ENCODE measurements at places on chromosomes 7 and 10.

- DNase-seq, result no peak
Observed at GRCh38 chr7:107744345-107744750, 406 bp downstream of the CBLL1 start.

DNA sequence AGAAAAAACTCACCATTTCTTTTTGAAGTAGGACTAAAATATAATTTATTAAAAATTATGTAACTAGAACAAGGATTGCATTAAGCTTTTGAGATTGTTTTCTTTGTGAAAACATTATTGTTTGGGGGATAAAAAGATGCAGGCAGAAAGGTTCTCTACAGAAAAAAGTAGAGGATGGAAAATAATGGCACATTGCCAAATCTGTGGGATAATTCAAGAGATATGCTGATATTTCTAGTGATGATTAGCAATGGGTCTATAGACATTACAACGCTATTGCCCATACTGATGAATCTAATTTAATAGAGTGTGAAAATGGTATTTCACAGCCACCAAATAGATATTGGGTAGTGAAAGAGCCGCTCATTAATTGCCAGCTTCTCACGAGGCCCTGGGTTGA is 204.3 kb downstream of the RAPGEF5 start:
- no peak for DNase-seq

GRCh38 chr10:69639291-69640195 is 9.5 kb downstream of the FAM241B start:
- DNase-seq, result peak; percentile 72

DNA sequence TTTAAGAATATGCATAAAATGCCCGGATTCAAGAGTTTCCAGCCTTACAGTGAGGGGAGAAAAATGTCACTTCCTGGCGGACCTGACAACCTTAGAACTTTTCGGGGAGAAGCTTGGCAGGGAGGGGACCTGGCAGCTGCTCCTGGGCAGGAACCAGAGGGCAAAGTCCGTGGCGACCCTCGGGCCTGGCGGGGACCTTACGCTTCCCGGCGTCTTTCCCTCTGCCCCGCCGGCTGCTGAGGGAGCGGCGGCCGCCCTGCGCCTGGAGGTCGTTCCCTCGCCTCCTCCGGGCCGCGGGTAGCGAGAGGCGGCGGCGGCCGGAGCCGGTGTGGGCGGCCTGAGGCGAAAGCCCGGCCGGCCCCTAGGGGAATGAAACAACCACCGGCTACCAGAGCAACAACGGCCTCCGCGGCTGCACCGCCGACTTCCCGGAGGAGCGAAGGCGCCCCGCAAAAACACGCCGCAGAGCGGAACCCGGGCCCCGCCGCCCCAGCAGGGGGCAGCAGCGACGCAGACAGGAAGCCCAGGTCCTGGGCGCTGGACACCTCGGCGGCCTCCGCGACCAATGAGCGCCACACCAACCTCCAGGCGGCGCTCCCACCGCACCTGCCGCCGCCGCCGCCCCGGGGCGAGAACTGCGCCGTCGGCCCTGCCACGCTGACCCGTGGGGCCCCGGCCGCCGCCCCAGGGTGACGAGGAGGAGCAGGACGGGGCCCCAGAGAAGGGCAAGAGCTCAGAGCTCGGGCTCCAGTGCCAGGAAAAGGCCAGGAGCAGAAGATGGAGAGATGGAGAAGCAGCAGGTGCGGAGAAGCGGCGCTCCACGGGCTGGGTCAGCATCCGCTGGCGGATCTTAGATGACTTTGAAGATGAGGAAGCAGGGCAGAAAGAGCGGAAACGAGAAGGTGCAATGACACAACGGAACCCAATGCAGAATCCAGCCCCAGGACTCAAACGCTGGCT is 10.5 kb upstream of the ACSM6 start:
- peak; percentile 93 for DNase-seq

DNA sequence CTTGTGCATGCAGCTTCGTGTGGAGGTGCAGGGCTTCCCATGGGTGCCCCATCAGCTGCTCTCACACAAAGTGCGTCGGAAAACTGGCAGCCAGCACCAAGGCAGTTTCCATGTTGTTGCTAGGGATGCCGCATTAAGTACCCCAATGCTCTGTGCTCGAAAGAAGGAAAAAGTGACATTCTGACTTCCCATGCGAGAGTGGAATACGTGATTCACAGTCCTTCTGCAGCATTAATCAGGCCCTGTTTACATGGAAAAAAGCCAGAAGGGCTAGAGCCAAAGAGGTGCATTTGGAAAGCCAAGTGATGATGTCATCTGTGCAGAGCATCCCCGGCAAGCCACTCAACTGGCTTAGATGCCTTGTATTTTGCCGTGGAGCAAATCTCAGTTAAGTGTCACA is 258.3 kb downstream of the GATA3 start:
- DNase-seq, result no peak

GRCh38 chr7:130147710-130148325 is 57.4 kb downstream of the TMEM209 start:
- DNase-seq, result no peak

DNA sequence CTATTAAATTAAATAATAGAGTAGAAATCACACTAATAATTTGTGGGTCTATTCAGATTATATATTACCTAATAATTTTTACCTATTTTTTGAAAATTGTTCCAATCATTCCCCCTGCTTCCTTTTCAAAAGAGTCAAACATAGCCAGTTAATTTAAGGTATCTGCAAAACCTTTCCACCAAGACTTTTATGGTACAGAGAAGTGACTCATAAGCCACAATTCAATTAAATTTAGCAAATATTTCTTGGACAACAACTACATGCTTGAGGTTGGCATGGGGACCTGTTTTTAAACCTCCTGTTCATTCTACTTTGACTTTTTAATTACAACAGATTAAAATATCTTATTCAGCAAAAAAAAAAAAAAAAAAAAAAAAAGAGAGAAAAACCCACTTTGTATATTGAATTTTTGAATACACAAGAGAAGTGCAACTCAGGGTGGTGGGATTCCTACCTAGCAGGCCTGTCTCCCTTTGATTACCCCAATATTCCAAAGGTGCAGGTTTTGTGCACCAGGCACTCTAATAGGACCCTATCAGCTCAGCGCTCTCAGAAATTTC is 301.9 kb upstream of the C7orf33 start:
- no peak for DNase-seq

- no peak for DNase-seq
Observed at GRCh38 chr10:129163531-129163930, 303.5 kb upstream of the MGMT start.

DNA sequence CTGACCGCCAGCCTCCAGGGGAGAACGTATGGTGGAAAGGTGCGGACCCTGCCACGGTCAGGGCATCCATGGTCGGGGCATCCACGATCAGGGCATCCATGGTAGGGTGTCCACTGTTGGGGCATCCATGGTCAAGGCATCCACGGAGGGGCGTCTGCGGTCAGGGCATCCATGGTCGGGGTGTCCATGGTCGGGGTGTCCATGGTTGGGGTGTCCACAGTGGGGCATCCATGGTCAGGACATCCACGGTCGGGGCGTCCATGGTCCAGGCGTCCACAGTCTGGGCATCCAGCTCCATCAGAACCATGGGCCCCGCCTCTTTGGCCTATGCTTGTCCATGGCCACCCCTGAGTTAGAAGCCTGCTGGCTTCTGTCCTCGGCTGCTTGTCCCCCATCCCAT is 148.1 kb downstream of the ADARB2 start:
- no peak for DNase-seq

DNA sequence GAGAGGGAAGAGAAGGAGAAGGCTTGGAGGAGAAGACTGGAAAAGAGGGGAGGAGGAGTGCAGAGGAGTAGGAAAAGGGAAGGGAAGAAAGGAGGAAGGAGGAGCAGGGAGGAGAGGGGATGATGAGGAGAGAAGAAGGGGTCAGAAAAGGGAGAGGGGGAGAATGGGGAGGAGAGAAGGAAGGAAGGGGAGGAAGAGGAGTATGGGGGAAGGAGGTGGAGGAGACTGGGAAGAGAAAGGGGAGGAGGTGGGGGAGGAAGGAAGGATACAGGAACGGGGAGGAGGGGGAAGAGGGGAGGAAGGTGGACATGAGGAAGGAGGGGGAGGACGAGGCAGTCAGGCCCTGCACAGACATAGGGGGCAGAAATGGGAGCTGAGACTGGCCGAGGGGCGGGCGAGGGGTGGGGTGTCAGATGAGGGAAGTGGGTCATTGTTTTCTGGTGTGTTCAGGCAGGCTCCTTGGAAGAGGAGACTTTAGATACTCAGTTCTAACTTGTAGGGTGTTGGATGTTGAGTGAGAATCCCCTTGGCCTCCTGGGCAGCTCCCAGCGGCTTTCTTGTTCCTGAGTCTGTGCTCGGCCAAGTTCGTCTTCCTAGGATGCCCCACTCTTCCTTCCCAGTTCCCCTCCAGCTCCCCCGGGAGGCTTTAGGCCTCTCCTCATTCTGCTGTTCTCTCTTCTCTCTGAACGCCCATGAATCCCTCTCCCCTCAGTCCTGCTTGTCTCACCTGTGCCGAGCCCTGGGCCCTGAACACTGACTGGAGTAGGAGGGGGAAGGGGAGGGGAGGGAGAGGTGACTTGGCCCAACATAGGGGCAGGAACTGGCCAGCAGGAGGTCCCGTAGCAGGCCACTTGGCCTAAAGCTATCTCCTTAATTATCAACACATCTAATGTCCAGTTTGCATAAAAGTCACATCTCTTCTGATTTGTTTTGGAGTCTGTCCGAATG is 12.8 kb upstream of the CRHR2 start:
- no peak for DNase-seq

Measured in 8988T (cell line).